ENCODE measurements at places on chromosomes 1 and 21.
A peak's percentile ranks its signal among the peaks of the same experiment; 100 is the strongest.

GRCh38 chr1:232974971-232975370, 24.6 kb downstream of the NTPCR start:
- no peak for DNase-seq

DNA sequence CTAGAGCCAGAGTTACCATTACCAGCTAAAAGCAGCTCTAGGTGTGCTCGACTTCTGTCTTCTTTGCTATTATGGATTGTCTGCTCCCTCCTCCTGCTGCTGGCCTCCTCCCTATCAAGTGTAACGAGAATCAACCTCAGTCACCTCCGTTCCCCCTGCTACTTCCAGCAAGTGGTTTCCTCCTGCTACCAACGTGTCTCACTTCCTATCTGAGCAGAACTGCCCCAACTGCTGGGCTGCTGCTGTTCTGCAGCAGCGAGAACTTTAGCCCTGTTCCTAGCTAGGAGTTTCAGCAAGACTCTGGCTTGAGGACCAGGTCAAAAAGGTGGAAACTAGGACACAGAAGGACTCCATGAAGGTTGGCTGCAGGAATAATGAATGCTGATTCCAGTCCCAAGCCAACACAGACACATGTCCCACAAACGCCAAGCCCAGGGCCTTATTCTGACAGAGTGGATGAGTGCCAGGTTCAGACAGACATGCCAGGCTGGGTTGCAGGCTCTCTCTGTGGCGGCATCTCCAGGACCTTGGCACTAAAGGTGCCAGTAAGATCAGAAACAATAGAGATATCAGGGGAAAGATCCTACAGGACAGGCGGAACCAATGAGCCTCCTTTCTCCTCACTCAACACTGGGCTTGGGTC, 46.9 kb downstream of the CD34 start:
- DNase-seq = peak; percentile 58

GRCh38 chr1:19388980-19389379, 76.9 kb downstream of the SLC66A1 start:
- DNase-seq = no peak

GRCh38 chr1:56380531-56380930, 198.8 kb downstream of the PLPP3 start:
- no peak for DNase-seq

DNA sequence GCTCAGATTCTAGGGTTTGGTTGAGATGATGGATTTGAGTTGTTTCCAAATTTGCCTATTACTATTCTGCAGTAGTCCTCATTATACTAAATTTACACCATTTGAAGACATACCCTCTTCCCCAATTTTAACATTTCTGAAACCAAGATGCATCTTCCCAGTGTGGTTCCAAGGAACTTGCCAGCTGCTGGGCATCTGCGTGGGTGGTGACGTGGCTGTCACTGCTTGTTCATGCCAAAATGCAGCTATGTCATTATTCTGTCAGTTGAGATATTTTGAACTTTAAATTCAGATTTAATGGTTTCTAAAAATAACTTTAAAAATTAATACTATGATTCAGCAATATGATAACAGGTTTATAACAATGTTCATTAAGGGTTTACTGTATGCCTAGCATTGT, 1.2 kb downstream of the ZFP69 start:
- no peak for DNase-seq

DNA sequence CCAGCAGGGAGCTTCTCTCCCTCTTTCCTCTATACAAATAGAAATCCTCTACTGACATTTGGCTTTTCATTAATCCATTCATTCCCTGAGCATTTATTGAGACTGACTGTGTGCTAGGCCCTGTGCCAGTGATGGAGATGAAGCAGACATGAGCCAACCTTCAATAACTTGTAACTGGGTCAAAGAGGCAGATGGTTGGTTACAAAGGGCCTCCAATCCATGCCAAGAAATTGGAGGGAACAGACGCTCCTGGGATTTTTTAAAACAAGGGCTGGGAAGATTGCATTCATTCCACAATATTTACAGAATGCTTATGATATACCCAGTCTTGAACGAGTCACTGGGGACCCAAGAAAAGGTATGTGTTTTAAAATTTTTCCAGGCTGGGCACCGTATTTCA, 6.2 kb downstream of the HPCAL4 start:
- DNase-seq = no peak

DNA sequence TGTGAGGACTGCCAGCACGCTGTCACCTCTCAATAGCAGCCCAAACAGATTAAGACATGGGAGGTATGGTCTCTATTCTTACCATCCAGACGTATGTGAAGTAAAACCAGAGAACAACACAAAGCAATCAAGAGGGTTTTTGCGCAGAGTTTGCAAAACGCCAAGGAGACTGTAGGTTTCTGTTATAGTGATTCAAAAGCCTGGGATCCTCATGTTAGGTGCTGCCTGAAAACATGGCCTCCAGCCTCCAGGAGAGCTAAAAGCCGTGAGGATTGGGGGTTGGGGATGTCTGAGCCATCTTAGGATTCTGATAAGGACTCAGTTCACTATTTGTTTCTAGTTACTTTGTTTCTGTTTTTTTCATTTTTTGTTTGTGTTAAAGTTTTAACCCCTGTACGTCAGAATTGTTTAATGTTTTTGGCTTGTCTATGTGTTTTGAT, 4.2 kb upstream of the CCT8 start:
- peak; percentile 34 for DNase-seq

GRCh38 chr1:24341260-24341659, 22.1 kb downstream of the GRHL3 start:
- no peak for DNase-seq

DNA sequence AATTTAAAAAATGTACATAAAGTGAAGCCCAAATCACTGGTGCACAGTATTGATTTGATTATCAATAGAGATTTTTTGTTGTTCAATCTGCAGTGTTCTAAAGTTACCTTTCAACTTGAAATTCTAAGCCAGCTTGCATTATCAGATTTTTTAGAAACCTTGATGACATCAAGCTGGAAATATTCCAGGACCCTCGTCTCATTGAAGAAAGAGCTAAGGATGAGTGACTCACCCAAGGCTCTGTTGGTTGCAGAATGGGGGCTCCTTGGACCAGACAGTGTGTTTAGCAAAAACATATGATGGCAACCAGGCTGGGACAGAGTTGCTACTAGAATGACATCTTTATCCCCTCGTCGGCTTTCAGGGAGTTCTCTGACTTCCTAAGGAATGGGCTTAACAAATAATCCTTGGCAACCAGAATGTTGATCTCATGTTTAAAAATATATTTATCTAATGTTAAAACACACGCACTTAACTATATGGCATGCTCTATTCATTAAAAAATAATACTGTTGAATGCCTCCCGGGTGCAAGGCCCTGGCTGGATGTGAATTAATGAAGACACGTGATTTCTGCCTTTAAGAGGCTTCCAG, 79.7 kb downstream of the RUNX3 start:
- DNase-seq = no peak

- peak; percentile 27 for DNase-seq
These were observed 43.2 kb upstream of the C1orf185 start for GRCh38 chr1:51058858-51059257.

GRCh38 chr1:150566589-150567340, 12.6 kb downstream of the MCL1 start:
- DNase-seq = peak; percentile 22

GRCh38 chr1:214685906-214686305, 82.9 kb downstream of the CENPF start:
- no peak for DNase-seq

- DNase-seq = no peak
These were observed 86.4 kb downstream of the BCAR3 start for GRCh38 chr1:93595266-93595665.

DNA sequence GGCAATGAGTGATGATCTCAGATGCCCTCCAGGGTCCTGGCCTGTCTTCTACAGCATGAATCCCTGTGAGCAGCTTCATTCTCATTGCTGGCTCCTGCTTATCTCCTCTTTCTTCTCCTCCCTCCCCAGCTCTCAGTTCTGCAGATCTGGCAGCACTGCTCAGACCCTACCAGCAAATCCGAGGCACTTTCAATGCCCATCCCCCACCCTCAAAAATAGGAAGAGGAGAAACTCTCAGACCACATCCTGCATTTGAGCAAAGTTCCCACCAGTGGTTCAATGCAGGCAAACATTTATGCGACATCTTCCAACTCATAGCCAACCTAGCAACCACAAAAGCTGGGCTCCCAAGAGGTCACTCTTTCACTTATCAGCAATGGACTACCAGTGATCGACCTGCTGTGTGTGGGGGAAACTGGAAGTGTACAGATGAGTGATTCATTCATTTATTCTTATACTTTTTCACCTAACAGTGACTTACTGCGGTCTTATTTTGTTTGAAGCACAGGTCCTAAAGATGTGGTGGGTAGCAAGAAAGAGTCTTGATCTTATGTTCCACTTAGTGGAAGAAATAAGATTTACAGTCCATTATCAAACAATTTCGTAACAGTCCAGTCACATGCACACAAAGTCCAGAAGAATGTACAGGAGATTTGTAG, 5.8 kb upstream of the CHI3L2 start:
- peak; percentile 69 for DNase-seq
